ENCODE measurements at places on chromosomes 12 and 14.

DNA sequence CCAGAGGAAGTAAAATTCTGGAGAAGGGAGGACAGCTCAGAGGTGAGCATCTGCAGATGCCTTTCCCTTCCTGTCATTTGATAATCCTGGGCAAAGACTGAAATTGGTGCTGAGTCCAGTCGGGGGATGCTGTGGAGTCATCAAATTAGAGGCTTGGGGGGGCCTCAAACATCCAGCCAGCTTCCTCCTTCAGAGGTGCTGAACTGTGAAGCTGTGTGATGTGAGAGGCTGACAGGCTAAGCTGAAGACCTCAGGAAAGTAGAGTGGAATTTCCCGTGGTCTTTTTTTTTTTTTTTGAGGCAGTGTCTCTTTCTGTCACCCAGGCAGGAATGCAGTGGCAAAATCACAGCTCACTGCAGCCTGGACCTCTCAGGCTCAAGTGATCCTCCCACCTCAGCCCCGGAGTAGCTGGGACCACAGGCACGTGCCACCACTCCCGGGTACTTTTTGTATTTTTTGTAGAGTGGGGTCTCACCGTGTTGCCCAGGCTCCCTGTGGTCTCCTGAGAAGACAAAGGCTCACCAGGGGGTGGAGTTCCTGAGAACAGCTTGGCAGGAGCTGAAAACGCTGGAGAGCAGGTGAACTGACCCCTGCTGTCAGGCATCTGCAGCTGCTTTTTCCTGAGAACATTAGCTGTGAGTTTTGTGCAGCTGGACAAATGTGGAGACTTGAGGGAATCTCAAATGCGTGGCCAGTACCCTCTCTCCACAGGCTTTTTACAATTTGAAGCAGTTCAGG lies 6.1 kb upstream of the TCL1B start:
- DNase-seq: no peak

GRCh38 chr12:52838609-52839435 lies 4.7 kb upstream of the KRT79 start:
- DNase-seq: no peak

DNA sequence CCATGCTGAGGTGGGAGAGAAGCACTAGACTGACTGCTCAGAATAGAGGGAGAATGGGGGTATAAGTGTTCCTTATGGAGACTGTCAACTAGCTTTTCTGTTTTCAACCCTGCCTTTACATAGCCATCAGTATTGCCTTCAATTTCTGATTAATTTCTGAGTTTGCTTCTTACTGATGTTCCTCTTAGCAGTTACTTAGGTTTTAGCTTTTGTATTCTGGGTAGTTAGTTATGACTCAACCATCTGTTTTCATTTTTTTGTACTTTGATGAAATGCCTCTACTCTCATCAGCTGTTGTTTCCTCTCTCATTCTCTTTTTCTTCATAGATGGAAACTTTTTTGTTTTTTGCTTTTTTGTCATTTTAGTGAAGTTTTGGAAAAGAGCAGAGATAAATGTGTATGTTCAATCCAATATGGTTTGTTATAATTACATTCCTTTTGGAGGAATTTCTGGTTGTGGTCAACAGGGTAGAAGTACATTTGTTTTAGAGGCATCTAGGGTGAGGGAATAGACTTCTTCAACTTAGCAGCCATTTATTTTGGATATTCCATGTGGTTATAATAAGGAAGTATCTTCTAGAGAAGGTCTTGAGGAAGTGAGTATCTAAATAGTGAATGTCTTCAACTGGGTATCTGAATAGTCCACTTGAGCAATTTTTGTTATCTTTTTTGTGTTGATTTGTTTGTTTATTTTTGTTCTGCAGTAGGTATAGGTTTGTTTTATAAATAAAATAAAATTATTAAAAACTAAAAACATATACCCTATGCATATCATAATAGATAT lies 29.6 kb downstream of the PMCH start:
- no peak for DNase-seq

GRCh38 chr14:104651876-104652260 lies 37.5 kb upstream of the INF2 start:
- no peak for DNase-seq

DNA sequence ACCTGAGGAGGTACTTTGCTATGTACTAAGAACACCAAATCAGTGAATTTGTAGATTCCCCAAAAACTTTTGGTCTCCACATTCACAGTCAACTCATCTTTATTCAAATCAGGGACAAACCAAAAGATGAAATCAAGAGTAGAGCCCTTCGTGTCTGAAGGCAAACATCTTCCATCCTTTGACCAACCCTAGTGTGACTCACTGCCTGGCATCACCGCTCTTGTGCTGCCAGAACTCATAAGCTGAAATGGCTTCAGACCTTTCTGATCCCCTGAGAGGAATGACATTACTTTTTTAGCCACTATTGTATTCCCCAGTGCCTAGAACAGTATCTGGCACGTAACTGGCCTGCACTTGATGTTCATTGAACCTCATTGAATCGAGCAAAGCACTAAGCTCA lies 50.1 kb downstream of the GOLGA5 start:
- DNase-seq: no peak

DNA sequence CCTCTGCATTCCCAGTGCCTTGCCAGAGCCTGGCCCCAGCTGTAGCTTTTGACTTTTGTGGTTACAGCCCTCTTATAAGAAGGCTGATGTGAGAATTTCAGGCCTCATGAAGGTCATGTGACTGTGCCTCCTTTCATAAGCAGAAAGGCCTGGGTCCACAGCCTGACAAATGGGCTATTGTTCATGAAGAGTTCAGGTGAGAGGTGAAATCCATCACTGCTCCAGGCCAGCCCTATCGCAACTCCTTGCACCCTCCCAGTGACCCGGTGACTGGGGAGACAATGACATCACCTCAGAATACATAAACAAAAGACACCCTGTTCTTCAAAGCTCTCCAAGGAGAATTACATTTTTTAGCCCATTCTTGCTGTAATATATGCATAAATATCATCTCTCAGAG lies 321.5 kb downstream of the PCNX1 start:
- DNase-seq: no peak

All from heart left ventricle (tissue), 16 donors.